ENCODE measurements at places on chromosomes 2 and 18. TPM values are rescaled to one million over a fixed set of nuclear protein-coding genes. Genes with fewer than 3 reads are reported as not detected.

DNA sequence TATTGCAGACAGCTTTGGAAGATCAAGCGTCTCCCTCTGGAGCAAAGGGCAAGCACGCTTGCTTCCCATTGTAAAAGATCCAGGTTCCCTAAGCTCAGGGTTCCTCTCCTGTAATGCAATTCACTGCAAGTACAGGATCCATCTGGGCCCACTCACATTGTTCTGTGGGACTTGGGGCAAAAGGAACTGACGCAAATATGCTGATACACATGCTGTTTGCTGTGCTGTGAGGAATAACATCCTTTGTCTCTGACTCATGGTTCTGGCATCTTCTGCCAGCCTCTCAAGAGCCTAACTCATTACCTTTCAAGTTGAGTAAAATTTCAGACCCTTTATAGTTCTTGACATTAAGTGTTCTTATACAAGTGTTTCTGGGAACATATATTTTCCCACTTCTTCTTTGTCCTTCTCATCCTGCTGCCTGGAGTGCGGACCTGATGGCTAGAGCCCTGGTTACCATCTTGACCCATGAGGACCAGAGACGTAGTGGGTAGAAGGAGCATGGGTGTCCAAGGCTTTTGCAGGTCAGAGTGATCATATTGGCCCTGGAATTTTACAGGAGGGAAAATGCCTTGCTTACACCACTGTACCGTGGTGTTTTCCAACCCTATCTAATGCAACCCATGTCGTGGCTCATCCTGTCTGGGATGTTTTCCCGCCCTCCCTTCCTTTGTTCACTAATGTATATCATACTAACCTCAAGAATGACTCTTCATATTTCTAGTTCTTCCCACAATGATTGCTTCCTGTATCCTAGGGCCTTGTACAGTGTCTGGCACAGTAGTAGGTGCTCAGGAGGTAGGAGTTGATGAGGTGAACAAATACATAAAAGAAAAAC lies 145.7 kb upstream of the GLI2 start:
- no peak for DNase-seq

- no peak for DNase-seq
Observed at GRCh38 chr2:9284521-9285297, 78.1 kb downstream of the ASAP2 start.

The SOWAHC gene
- total RNA-seq = 0.29 TPM

DNA sequence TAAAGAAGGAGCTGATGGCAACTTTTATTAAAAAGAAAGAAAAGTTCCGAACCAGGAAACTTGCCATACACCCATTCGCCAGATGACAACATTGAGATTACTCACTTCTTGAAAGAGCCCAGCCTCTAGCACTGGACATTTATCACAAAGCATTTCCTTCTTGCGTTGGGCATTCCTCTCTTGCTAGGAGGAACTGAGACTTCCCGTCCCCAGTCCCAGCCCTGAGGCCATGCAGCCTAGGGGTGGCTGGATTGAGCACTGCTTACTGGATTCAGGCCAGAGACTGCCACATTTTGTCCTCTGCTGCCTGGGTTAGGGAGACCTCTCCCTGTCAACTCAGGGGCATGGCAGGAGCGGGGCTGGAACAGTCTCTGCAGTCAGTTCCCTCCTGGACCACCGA lies 80.1 kb downstream of the SDC1 start:
- no peak for DNase-seq

DNA sequence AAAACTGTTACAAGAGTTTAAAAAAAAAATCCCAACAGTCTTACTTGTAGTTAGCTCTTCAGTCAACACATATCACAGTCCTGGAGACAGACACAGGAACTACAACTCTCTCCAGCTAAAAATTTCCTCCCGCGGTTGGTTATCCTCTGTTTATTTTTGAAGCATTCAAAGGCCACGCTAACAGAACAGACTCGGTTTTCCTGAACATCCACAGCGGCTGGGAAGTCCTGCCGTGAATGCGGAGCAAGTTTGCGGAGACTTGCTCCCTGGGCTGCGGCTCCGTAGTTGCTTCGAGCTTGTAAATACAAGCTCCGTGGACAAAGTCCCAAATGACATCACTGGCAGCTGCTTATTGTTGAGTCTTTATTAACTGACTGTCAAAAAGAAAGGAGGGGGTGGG lies at the start of gene NCKAP5:
Gene NCKAP5, minus strand, starts transcription at position 292 of the 400 bp plus-strand sequence. CDS start 50,937 bp downstream, outside the sequence.
- DNase-seq = no peak

GRCh38 chr2:165933211-165933910 lies 20.2 kb downstream of the TTC21B start:
- DNase-seq = no peak

- no peak for DNase-seq
Observed at GRCh38 chr2:20126040-20126439, 74.6 kb upstream of the LAPTM4A start.

The DCDC2C gene
- total RNA-seq = not detected

- DNase-seq = no peak
Observed at GRCh38 chr2:127404466-127405254, 13.6 kb upstream of the PROC start.

The RTP5 gene
- 0.29 TPM for total RNA-seq

- no peak for DNase-seq
Observed at GRCh38 chr2:154960802-154961583, 262.5 kb downstream of the KCNJ3 start.

DNA sequence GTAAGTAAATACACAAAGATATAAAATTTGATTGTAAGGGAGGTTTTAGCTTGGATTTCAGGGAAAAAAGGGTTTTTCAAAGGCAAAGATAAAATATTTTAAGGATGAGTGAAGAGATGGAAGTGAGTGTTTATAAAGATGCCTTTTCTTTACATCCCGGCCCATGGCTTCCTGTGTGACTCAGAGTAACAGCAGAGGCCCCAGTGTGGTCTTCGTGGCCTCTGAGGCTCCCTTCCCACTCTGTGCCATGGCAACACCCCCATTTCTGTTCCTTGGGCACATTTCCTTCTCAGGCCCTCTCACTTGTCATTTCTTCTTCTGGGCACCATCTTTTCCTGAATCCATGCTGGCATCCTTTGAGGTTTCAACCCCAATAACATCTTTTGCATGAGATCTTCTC lies 92.6 kb upstream of the TMEM18 start:
- peak; percentile 47 for DNase-seq

DNA sequence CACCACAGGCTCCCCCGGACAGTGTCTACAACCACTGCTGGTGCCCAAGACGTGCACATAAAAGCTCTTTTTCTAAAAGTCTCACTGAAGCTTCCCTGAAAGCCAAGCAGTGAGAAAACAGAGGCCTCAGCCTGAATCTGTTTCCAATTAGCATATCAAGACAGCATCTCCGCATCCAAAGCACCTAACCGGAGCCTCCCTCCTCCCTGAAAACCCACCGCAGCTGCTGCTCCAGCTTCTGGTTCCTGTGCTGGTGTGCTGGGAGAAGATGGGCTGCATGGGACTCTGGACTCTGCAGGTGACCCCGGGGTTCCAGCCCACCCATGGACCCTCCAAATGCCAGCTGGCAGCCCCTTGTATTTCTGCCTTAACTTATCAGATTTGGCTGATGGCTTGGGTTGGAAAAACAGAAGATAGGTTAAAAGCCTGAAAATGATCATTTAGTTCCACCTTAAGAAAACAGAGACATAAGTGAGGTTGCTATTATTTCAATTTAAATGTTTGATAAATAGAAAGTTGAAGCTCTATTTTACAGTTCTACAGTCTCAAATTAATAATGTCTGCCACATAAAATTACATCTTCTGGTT lies 103.3 kb downstream of the TMEM18 start:
- no peak for DNase-seq

The POTEI gene
- not detected for total RNA-seq

The SP9 gene
- not detected for total RNA-seq

- no peak for DNase-seq
Observed at GRCh38 chr2:208820014-208820688, 413.6 kb downstream of the PTH2R start.

GRCh38 chr2:73264332-73264606 lies 20.0 kb downstream of the FBXO41 start:
- DNase-seq = no peak

The ICA1L gene
- total RNA-seq = 7.1 TPM

The GKN2 gene
- total RNA-seq = not detected

- DNase-seq = no peak
Observed at GRCh38 chr18:57950542-57950941, 93.5 kb upstream of the NEDD4L start.

DNA sequence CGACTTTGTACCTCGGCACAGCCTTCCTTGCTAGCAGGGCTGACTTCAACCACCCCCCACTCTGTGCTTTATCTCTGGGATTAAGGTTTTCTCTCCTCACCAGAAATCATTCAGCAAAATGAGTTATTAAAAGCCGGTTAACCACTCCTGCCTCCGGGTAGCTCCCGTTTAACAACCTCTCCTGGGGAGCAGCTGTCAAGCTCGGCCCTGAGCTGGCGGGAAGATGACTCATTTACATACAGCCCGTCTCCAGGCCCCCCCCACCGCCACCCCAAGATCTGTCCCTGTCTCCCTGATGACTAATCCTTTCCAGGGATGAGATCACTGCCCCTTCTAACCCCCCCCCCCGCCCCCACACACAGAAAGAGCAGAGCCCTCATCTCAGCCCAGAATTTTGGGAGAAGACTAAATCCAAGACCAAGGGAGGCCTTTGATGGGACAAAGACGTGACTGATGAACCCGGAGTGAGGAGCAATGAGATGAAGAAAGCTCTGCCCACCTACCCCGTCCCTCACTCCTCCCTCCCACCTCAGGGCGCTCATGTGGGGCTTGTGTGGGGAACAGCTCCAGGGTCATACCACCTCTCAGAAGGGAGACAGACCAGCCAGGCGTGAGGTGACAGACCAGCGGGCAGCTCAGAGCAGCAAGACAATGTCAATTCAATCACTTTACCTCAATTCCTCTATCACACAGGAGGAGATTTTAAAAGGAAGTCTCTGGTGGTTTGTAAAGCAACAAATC lies 131.4 kb downstream of the MSH2 start:
- peak; percentile 32 for DNase-seq

DNA sequence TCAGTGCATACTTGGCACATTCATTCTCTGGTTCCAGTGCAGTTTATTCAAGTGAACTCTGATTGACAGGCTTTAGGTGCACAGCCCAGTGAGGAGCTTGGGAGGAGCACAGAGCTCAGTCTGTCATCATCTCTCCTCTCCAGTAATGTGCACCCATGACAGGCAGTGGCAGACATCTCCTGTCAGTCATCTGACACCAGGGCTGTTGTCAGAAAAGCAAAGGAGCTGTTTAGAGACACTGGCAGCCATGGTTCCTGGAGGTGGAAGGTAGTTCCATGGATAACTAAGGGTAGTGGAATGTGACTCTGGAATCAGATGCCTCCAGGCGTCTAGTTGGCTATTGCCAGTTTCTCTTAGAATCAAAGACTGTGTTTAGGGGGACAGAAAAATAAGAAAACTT lies 308.8 kb downstream of the DCDC2C start:
- no peak for DNase-seq

DNA sequence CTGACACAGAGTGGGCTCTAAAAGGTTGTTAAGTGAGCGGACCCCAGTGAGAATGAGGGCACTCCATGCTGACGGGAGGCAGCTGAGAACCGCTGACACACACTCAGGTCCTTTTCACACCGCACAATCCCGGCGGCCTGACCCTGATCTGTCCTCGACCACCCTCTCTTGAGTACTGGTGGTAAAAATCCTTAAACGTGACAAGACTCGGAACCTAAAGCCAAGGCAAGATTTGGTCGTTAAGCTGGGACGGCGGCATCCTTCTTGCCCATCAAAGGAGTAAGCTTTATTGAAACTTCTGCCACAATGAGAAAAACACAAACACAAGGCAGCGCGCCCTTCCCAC lies 569 bp downstream of the TMX3 start:
- DNase-seq = peak; percentile 17

The TCF23 gene
- not detected for total RNA-seq

The ZBTB14 gene
- total RNA-seq = 23.9 TPM

GRCh38 chr2:102474785-102475184 lies 1.8 kb downstream of the SLC9A4 start:
- DNase-seq = no peak

GRCh38 chr2:174477759-174478158 lies 9.1 kb downstream of the GPR155 start:
- no peak for DNase-seq

DNA sequence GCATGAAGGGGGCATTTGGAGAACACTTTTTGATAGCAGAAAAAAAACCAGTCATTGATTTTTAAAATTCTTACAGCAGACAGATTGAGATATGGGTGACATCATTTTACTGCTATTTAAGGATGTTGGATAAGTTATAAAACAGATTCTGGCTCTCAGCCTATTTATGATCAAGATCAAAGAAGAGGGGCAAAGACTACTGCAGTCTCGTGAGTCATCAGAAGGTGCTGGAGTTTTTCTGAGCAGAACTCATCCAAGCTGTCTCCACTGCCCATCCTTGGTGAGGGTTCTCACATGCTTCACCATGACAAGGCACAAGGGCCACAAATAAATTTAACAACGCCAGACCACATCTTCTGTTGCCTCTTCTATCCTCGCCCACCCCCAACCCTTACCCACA lies 58.8 kb downstream of the ST6GAL2 start:
- no peak for DNase-seq

The EVX2 gene
- total RNA-seq = not detected

DNA sequence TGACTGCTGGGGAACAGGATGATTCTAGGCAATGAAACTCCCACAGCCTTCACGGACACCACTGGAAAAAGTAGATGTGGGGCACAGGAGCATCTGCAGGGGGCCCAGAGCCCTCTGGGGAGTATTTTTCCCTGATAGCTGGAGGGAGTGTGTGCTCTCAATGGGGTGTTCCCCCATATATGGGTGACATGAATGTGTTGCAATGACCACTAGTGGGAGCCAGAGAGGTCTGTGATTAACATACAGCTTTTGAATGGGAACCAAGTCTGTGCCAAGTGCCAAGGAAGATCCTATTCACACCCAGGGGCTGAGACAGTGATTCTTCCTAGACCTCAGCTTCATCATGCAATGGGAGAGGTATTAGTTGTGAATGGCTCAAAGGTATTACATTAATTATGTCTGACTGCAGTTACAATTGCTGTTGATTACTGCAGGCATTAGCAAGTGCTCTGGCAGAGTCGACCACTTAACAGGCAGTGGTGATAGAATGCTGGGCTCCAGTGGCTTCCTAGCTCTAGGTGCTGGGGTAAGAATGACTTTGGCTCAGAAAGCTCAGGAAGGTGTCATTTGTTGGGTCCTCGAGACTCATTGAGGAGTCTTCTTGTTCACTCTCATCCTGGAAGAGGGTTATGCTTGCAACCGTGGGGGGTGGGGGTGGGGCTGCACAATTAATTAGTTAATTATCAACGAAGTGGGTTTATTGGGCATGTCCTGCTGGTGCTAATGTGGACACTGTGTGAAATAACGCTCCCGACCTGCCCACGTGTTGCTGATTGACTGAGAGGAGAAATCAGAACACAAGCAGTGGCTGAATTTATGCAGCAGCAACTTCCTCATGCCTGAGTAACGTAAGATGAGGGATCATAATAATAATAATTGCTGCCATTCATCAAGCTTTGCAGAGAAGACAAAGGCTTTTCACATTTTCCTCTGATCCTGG lies 194.1 kb downstream of the CLIP4 start:
- peak; percentile 62 for DNase-seq

The RAPGEF4 gene
- total RNA-seq = 1.3 TPM
